Activated CD4-positive, alpha-beta T cell treated with anti-CD3 and anti-CD28 coated beads, Interleukin-2, amount 10 ng/mL, durations not matched to agents 7 days and 5 days (primary cell): ENCODE measurements at places on chromosomes 7 and 10.

GRCh38 chr7:104973909-104974415, 40.0 kb upstream of the KMT2E start:
- no peak for DNase-seq

DNA sequence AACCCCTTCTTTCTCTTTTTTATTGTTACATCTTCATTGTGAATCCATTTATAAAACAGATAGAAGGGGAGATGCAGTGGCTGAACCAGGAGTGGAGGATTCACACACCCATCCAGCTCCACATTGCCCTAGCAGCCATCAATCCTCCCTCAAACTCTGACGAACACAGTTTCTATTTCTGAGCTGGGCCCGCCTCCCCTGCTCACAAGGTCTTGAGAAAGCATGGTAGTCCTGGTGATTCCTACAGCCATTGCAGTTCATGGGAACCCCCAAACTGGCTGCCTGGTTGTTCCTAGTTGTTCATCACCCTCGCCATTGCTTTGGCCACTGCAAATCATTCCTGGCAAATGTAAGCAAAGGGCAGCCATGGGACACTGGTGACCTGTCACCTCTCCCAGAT, 258.5 kb upstream of the AOAH start:
- DNase-seq = no peak

DNA sequence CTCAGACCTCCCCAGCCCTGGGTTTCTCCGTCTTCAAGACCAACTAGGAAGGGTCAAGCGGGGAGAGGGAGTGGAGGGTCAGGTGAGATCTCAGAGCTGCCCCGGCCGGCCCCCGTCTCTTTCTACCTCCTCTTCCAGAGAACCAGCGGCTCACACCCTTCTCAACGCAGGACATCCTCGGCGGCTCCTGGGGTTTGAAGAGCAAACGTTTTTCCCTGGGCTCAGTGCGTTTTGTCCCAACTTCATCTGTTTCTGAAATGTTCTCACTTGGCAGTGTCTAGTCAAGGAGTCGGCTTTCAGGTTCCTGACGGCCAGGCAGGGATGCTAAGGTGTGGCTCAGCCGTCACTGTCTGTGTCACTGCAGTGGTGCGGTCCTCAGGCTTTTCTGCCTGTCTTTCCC, 416.4 kb upstream of the FOXK1 start:
- no peak for DNase-seq

DNA sequence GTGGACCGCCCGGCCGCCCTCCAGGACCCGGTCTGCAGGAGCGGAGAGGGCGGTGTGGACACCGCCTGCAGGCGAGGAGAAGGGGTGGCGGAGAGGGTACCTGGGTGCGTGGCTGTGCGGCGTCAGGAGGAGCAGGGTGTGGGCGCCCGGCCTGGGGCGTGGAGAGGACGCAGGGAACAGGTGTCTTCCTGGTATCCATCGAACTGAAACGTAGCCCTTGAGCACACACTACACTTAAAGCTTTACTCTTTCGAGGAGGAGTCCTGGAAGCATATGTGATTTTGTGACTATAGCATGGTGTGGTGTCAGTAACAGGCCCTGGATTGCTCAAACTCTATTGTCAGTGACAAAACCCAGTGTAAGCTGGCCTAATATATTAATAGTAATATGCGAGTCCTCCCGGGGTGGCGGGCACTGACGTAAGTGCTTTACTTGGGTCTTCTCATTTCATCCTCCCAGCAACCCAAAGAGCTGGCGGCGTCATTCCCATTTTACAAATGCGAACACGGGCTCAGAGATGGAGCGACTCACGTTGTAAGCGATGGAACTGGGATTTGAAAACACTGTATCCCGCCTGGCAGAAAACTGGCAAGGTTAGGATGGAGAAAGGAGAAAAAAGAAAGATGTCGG, 508 bp upstream of the TECPR1 start:
- no peak for DNase-seq

DNA sequence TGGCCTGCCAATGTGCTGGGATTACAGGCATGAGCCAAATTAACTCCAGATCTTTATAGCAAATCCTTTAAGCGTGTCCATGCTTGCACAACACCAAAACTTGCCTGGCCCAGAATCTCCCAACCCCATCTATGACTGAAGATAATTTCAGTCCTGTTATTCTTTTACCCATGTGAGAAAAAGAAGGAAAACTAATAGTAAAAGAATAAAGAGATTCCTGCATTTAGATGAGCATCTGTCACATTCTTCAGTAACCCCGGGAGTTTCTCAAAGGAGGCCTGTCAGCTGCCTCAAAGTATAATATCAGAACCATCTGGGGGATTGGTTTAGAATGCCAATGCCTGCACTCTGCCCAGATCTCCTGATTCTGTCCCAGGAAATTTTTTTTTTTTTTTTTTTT, 158.1 kb upstream of the KMT2E start:
- no peak for DNase-seq

- DNase-seq = no peak
Measured at GRCh38 chr7:90945104-90945787, 319.0 kb upstream of the FZD1 start.

- no peak for DNase-seq
Measured at GRCh38 chr7:45643630-45644029, 69.5 kb downstream of the ADCY1 start.

GRCh38 chr10:113179265-113179664, 229.2 kb downstream of the TCF7L2 start:
- DNase-seq = no peak
